ENCODE measurements at places on chromosomes 13 and 19. TPM values are rescaled to one million over a fixed set of nuclear protein-coding genes. Genes with fewer than 3 reads are reported as not detected.

- no peak for DNase-seq
Measured at GRCh38 chr13:73717632-73718031, 416.6 kb downstream of the KLF12 start.

Gene DNM2
- polyA plus RNA-seq = 74.4 TPM

DNA sequence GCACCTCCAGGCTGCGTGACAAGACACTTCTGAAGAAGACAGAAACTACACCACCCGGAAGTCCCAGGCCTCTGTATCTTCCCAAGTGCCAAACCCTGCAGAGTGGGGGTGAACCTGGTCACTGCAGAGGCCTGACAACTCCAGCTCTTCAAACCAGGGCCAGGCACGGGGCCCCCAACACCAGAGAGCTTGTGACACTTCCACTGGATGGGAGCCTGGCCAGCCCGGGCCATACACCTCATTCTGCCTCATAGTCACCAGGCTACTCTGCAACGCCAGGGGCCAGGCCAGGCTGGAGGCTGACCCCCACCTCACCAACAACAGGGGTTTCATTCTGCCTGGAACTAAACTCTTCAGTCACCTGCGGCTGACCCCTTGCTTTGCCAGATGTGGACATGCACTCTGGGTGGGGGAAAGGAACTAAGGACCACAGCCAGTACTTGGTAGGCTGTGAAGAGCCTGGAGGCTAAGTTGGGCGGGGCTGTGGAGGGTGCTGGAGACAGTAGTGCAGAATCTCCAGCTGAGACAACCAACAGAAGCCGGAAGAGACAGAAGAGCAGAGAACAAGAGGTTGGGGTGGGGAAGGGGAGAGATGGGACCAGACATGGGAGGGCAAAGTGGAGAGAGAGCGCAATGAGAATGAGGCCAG is 23.0 kb downstream of the TUBA3C start:
- DNase-seq = no peak

DNA sequence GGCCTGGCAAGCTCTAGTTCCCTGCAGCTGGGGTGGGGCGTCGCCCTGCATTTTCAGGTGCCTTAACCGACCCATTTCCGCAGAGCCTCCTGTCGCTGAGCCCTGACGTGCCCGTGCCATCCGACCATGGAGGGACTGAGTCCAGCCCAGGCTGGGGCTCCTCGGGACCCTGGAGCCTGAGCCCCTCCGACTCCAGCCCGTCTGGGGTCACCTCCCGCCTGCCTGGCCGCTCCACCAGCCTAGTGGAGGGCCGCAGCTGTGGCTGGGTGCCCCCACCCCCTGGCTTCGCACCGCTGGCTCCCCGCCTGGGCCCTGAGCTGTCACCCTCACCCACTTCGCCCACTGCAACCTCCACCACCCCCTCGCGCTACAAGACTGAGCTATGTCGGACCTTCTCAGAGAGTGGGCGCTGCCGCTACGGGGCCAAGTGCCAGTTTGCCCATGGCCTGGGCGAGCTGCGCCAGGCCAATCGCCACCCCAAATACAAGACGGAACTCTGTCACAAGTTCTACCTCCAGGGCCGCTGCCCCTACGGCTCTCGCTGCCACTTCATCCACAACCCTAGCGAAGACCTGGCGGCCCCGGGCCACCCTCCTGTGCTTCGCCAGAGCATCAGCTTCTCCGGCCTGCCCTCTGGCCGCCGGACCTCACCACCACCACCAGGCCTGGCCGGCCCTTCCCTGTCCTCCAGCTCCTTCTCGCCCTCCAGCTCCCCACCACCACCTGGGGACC is 1.2 kb downstream of the ZFP36 start:
- DNase-seq = no peak

DNA sequence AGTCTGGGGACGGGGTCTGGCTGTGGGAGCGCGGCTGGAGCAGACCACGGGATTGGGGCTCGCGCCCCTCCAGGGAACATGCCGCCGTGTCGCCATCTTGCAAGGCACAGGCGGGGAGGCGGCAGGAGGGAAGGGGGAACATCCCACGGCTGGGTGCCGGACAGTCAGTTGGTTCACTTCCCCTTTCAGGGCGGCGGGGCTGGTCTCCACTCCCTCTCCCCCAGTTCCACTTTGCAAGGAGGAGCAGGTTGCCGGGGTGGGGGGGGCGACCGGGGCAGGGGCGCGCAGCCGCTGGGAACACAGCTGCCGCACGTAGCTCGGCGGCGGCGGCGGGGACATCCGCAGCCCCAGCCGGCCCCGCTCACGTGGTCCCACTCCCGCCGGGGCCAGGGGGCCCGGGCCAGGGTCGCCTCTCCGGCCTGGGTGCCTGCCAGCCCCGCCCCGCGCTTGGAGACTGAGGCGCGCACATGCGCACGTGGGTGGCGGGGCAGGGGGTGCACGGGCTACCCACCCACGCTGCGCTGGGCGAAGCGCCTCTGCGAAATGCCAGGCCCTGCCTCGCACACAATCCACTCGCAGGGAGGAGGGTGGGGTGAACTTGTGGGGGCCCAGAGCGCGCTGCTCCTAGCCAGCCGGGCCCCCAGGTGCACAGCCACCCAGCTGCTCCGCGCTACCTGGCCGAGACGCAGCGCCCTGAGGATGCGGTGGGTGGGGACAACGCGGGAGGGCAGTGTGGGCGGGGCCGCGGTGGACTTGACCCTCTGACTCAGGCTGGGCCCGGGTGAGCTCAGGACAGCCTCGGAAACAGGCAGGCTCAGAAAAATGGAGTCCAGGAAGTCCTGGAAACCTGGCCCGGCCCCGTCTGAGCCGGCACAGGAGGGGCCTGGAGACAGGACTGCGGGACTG is 6.4 kb downstream of the KLF16 start:
- no peak for DNase-seq

- peak; percentile 40 for DNase-seq
Measured at GRCh38 chr19:17555929-17556813, 722 bp downstream of the COLGALT1 start.

DNA sequence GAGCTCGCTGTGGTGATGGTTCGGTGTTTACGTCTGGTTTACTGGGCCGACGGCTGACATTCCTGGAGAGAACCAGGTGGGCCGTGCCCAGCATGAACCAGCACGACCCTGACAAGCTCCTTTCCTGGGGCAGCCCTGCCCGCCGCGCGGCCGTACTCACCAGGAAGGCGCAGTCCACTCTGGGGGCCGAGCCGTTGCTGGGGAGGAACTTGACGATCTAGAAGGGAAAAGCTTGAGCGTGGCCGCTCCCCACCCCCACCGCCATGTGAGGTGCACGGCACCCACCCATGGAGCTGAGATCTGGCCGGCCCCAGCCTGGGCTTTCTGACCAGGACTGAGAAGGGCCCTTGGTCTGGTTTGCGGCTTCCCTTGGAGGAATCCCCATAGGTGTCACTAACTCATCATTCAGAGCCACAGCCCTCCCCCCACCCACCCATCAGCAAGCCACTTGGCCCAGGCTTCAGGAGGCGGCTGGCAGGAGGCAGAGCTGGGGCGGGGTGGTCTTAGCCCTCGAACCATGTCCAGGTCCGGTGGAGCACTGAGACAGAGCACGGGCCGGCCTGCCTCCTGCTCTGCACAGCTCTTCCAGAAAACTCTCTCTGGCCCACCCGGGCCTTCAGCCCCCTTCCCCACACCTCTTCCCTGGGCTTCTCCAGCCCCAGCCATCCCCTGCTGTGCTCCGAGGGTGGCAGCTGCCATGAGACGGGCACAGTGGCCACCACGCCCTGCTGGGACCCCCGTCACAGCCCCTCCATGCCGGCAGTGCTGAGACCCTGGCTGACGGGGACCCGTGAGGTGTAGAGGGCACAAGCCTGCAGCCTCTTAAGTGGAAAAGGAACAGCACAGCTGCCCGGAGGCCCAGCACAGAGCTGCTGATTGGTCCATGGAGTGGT is 6.2 kb downstream of the ATP4B start:
- no peak for DNase-seq

- no peak for DNase-seq
Measured at GRCh38 chr13:45903051-45903813, 51.7 kb upstream of the SIAH3 start.

GRCh38 chr19:54186351-54186750 is 3.0 kb downstream of the MBOAT7 start:
- DNase-seq = no peak

Gene UPK1A
- 0.23 TPM for polyA plus RNA-seq

DNA sequence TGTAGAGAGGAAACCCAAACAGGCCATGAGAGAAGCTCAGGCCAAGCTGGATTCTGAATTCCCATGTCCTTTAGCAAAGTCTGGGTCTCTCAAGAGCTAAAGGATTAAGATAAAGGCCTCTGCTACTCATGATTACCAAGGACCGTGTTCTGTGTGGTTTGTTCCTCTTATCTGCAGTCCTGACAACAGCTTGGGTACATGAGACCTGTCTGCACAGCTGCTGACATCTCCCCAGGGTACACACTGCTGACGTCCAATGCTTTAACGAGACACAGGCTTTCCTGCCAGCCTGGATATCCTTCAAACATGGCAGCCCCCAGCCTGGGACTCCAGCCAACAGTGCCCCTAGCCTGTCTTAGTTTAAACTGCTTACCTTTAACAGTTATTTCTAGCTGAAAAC is 211.0 kb downstream of the SLC7A1 start:
- no peak for DNase-seq

Gene SRRM5
- polyA plus RNA-seq = 0.92 TPM

Gene PTPRH
- 0.05 TPM for polyA plus RNA-seq

DNA sequence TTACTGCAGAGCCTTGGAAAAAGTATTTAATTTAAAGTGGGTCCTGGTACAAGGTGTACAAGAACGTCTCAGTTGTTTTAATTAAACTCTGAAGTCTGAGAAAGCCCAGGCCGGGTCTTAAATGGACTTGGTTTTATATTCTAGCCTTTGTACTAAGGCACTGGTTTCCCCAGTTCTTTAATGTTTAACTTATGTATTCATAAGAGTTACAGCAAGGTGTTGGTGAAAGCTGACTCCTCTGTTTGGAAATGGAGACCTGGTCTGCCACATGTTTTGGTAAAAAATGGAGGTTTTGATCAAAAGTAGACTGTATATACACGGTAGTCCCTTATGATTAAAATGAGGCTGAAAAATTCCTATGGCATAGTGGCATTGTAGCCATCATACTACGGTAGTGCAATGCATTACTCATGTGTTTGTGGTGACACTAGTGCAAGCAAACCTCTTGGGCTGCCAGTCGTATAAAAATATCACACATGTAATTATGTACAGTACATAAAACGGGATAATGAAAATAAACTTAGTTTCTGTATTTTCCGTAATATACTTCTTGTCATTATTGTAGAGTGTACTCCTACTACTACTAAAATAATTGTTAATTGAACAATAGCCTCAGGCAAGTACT is 883.4 kb upstream of the SPRY2 start:
- DNase-seq = no peak

Gene NPAS1
- polyA plus RNA-seq = 2.2 TPM

- DNase-seq = no peak
Measured at GRCh38 chr19:42577016-42577415, 17.7 kb downstream of the CEACAM8 start.

- DNase-seq = peak; percentile 6
Measured at GRCh38 chr19:20422216-20423205, 143.1 kb downstream of the ZNF737 start.

Gene LNX2
- 5.5 TPM for polyA plus RNA-seq

Data from muscle of arm (tissue), 14 donors.